ENCODE measurements at places on chromosomes 2 and 18.
A peak's percentile ranks its signal among the peaks of the same experiment; 100 is the strongest.

- no peak for DNase-seq
Measured at GRCh38 chr18:65753520-65753919, 2.7 kb downstream of the CDH7 start.

- DNase-seq, result no peak
Measured at GRCh38 chr2:156457523-156458517, 21.6 kb downstream of the GPD2 start.

DNA sequence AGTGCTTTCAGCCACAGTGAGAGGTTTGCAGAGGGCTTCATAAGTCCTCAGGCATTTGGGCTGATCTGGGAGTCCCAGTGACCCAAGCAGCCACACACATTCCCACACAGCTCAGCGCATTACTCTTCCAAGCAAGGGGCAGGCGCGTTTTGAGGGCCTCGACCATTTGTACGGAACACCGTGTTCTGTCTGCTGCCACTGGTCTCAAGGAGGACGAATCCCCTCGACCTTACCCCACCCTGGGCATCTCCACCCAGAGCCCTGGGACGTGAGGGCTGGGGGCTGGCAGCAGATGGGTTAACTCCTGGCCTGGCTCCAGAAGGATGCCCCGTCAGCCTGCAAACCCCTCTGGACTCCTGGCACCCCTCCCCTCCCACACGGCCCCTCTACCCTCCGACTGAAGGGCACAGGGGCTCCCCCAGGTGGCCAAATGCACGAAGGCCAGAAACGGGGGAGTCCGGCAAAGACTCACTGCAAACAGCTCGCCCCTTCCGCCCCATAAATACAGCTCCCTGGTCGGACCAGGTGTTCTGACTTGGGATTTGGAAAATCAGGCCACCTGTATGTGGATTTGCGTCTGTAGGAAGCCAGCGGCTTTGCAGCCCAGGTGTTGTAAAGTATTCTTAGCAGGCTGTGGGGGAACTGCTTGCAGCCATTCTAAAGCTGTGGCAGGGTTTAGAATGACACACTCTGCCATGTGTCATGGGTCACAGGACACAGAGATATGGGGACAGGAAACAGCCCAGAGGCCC, 33.6 kb upstream of the PTMA start:
- DNase-seq, result peak; percentile 46

GRCh38 chr2:28991021-28991420, 9.9 kb downstream of the TOGARAM2 start:
- DNase-seq, result no peak

GRCh38 chr2:37773371-37774130, 102.1 kb upstream of the CDC42EP3 start:
- DNase-seq, result no peak

GRCh38 chr2:8858264-8858663, 20.9 kb upstream of the KIDINS220 start:
- DNase-seq, result no peak

DNA sequence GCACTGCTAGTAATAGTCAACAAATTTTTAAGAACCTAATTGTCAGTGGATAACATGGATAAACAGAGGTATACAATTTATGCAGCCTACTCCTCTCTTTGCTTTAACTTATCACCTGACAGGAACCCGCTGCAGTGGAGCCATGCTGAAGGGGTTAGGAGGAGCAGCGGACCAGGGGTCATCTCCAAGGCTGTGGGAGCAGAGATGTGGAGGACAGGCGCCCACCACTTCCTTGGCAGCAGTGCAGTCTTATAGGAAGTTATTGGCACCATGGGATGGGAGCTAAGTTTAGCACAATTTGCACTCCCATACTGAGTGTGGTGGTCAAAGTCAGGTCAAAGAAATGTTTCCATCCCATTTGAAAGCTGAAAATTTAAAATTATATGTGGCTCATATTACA, 35.6 kb downstream of the HDLBP start:
- no peak for DNase-seq

GRCh38 chr2:16160281-16161084, 220.1 kb downstream of the MYCN start:
- DNase-seq, result no peak

GRCh38 chr2:102268510-102269199, 42.7 kb upstream of the IL1RL1 start:
- DNase-seq, result no peak

- no peak for DNase-seq
Measured at GRCh38 chr2:182522405-182522896, 95.6 kb upstream of the PDE1A start.

DNA sequence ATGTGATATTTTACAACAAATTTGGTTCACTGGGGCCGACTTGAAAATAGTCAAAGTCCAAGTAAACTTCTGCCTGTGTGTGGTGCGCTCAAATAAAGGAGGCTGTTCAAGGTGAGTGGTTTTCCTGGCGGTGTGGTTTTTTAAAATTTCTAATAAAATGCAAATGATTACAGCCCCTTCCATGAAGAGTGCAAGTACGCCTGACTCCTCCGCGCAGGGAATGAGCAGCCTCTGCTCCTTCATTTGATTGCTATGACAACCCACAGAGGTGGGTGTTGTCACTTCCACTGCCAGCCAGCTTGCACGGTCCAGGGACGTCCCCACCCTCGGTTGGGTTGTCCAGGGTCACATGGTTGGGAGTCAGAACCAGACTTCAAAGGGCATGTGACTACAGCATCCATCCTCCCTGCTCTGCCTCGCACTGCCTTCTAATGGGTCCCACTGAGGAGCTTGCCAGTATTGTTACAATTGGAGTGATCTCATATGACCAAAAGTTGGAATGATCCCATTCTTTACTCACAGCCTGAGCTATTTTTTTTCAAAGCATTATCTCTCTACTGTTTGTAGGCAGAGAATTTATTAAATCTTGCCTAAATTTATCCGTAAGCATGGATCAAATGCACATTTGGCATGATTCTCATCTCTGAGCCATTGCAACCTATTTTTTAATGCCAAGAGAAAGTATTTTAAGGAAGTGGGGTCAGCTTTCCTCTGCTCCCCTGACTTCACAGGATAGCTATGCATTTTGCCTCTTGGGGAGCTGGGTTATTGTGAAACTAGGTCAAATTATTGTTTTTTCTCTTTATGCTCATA, 121.3 kb downstream of the AGAP1 start:
- DNase-seq, result no peak

DNA sequence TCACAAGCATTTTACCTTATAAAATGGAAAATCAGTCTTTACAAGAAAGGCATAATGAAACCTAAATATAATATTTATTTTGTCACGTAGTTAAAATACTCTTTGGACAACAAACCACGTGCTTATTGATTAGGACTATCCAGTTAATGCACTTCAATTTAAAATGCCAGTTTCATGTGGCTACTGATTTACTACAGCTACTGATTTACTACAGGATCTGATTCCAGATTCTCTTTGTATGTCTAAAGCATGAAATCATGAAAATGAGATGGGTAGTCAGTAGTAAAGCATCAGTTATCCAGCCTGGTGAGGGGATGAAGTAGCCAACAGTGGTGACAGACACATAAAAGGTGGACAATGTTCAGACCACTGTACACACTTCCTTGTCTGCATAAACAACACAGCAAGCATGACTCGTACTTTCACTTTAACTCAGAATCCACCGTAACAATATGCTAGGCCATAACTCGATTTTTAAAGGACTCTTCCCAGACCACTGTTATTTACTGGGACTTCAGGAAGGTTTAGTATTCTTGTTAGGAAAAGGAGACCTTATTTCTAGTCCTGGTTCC, 24.9 kb downstream of the ACAA2 start:
- DNase-seq, result no peak

DNA sequence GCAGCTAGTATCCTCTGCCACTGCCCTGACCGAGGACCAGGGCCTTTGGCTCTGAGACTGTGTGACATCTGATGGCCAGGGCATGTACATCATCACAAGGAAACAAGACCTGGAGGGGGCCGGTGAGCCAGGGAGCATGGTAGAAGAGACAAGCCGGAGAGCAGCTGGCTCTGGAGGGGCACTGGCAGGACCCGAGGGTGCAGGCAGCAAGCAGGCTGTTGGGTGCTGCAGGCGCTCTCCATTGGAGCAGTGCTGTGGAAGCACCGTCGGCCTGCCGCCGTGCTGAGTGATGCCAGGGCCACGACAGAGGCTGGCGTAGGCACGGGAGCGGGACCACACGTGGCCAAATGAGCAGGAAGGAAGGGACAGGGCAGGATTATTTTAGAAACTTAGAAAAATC, 335.2 kb downstream of the GBX2 start:
- no peak for DNase-seq

DNA sequence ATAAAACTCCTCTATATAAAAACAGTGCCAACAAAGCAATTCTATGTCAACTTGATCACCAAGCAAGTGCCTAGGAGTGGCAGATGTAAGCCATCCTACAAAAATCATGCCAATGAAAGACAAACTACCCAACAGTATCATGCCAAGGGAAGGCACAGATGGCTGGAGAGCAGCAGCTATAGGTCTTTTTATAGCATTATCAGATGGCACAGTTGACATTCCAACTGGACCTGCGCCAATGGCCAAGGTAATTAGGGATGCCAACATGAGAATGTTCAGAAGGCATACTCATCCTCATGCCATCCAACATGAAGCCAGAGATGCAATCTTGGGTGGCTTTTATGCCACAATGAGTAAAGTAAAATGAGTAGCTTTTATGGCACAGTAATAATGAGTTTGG, 237.3 kb downstream of the OTX1 start:
- DNase-seq, result no peak

GRCh38 chr2:210227290-210228088, 2.2 kb upstream of the ACADL start:
- DNase-seq, result no peak

- DNase-seq, result no peak
Measured at GRCh38 chr2:120988051-120988699, 252.5 kb downstream of the GLI2 start.

All from T-helper 17 cell (primary cell).